ENCODE measurements at places on chromosomes 1 and 21.

- no peak for DNase-seq
These were observed 167.0 kb downstream of the ZC3H11B start for GRCh38 chr1:219445864-219446263.

DNA sequence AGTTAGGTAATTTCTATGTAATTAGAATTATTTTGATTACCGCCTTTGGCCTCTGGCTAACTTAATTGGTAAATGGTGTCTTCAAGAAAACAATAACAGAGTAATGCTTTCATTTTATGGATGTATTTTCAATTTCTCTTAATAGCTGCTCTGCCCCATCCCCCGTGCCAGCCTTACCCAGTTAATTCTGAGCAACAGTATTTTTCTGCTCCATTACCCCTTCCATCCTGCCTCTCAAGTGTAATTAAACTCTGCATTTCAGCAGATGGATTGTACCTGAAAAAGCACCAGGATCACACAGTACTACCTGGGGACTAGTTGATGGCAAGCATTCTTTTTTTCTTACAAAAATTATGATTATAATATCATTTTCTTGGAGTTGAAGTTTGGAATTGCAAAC, 104.2 kb downstream of the KIAA0319L start:
- no peak for DNase-seq

GRCh38 chr1:153342178-153342577, 6.5 kb downstream of the PGLYRP4 start:
- no peak for DNase-seq

- no peak for DNase-seq
These were observed 33.4 kb downstream of the B3GALNT2 start for GRCh38 chr1:235470741-235471439.

- no peak for DNase-seq
These were observed 18.6 kb downstream of the CD247 start for GRCh38 chr1:167499664-167500101.

- no peak for DNase-seq
These were observed 724 bp upstream of the ANKRD35 start for GRCh38 chr1:145886390-145886789.

All from NCI-H510A (cell line).